ENCODE measurements at places on chromosomes 6 and 20.
A peak's percentile ranks its signal among the peaks of the same experiment; 100 is the strongest.

DNA sequence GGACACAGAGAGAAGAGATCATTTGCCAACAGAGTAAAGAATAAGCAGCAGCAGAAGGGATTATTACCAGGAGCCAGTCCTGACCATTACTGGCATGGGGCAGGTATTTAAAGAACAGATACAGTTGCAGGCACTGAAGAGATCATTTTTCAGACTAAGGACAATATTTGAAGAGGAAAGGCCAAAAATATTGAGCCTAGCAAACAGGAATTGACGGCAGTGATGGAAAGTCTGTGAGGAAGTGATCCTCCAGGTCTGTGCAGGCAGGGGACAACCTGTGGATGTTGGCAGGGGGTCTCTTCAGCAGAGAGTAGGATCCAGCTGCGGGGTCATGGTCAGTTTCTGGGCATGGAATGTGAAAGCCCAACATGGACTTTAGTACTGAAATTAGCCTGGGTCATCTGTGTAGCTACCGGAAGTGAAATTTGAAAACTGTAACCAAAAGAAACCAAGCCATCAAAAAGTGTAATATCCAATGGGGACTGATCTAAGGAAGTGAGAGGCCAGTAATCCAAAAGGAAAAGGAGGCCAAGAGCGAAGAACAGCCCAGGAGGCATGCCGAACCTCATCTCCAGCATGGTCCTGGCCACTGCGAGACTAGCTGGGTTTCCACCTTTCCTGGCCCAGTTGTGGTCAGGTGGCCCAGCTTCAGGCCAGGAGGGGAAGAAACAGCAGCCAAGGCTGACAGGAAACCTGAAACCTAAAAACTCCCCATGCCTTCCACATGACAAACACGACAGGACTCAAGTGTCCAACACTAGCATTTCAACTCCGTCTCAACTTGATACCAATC, 115.1 kb upstream of the TNFAIP3 start:
- no peak for DNase-seq

GRCh38 chr6:16840725-16841124, 79.5 kb upstream of the ATXN1 start:
- DNase-seq, result no peak

- no peak for DNase-seq
Observed at GRCh38 chr6:35413911-35414310, 38.2 kb upstream of the FANCE start.

DNA sequence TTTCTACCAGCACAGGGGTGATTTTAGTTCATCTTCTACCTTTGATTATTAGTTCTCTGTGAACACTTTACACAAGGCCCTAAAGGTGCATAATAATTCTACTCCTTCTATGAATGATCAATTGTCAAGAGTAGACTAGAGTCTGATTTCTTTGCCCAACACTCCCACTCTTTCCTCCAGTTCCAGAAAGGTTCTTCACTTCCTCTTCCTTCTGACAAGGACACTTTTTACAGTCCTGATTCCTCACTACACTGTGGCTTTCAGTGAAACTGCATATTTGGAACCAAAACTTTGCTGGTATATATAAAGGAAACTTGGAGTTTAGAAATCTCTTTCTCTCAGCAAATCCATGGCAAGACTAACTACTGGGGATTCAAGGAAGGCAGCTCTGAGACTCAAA, 10.6 kb upstream of the RSPO3 start:
- DNase-seq, result no peak

DNA sequence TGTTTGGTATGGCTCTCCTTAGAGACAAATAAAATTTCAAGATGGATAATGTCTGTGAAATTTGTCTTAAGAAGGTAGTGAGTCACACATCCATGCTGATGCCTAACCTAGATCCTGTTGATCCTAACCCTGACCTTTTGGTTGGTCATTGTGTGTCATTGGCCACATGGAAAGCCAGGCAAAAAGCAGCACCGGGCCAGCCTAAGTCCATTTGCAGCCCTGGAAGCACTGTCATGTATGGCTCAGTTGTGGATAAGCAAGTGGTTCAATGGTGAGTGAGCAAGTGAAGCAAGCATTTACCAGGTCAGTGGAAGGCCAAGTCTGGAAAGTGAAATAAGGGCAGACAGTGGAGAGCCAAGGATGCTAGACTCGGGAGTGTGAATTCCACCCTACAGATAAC, 12.1 kb upstream of the XRN2 start:
- DNase-seq, result peak; percentile 73

GRCh38 chr6:14706378-14706929, 539.4 kb upstream of the JARID2 start:
- peak; percentile 83 for DNase-seq

All from AG08396 (cell line).